ENCODE measurements at places on chromosomes 3 and 15.

DNA sequence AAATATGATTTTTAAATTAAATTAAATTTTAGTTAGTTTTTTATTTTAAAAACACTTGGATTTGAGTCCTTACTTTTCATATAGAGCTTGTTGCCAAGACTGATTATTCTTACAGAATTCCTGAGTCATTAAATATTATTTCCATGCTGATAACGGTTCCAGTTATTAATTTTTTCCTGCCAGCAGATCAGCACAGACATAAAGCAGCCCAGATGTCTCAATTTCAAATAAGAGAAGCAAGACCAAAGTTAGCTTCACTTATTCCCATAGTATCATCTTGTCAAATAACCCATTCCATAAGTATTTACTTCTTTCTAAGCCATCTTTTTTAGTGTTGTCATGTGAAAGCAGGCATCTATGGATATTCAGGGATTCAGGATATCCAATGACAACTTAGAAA lies 75.3 kb downstream of the SSR3 start:
- no peak for DNase-seq

GRCh38 chr3:133937061-133937686 lies 41.5 kb upstream of the RAB6B start:
- no peak for DNase-seq

GRCh38 chr3:146035366-146035765 lies 125.6 kb downstream of the PLOD2 start:
- no peak for DNase-seq

- no peak for DNase-seq
Observed at GRCh38 chr3:107938143-107938542, 152.7 kb downstream of the CD47 start.

DNA sequence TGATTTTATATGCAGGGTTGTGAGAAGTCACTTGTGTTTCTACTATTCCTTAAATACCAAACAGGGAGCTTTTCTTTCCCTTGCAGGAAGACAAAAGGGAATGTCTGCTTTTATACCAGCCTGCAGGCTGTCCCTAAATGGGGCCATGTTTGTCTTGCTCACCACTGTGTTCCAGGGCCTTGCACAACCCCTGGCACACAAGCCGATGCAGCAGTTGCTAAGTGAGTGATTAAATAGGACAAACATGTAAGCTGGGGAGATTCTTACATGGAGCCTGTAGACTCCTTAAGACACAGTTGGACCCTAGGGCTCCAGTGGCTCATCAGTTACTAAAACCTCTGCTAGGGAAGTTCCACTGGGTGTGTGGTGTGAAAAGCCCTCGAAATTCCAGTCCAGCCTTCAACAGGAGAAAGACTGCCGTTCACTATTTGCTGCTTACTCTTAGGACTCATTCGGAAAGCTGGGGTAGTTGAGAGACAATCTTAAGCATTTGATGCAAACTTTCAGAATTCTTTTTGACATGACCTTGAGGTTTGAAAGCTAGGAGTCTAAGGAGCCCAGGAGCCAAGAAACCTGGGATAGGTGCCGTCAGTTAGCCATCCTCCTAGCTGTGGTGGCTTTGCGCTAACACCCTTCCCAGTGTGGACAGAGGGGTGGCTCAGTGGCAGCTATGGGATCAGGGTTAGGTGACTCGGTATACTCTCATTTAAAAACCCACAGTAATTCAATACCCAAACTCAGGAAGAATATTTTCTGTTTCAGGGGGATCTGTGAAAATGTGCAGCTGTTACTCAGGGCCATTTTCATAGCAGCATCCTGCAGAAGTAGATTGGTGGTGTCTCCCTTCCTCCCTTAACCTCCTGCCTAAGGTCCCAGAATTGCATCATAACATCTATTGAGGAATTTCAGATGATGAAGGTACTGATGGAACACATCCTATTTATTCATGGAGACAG lies 39.1 kb downstream of the SYNM start:
- no peak for DNase-seq

DNA sequence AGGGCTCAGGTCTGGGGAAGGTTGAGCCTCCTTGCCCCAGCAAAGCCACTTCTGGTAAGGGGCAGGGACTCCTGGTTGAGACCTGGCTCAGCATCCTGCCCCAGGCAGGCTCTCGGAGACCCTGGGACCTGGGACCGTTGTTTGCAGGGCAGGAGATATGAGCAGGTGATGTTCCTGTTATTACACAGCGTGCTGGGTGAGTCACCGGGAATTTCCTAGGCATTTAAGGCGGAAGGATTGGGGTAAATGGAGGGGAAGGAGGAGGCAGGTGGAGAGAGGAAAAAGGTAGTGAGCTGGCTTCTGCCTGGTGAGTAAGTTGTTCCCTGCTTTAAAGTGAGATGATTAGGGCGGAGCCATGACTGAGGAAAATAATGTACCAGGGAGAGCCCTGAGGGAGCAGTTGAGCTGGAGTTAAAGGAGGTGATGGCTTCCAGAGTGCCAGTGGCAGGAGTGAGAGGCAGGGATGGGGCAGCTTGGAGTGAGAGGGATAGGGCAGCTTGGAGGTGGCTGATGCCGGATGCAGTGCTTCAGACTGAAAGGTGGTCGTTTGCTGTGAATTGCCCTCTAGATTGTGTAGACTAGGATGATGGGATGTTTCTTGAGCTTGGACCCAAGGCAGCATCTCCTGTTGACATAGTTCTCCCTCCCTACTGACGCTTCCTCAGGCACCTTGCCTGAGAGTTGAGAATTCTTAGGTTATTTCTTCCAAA lies 79.4 kb downstream of the AAGAB start:
- no peak for DNase-seq

GRCh38 chr3:189626286-189626685 lies 4.9 kb upstream of the TP63 start:
- DNase-seq: no peak

DNA sequence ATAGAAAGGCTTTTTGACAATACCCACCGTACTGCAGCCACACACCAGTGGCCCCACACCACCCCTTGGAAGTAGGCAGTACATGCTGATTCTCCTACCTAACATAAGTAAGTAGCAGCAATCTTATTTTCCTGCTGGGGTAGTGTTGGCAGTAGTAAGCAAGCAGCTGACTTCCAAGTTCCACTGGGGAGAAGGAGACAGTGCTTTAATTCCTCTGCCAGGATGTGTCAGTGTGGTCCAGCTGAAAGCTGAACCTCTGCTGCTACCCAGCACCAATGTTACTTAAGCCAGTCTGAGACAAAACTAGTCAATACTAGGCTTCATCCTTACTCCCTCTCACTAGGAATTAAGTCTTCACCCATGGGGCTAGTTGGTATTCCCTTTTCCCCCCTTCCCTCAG lies 74.7 kb downstream of the DZIP3 start:
- no peak for DNase-seq

GRCh38 chr3:153284282-153284938 lies 122.4 kb downstream of the RAP2B start:
- DNase-seq: no peak

GRCh38 chr3:66253790-66254620 lies 33.2 kb downstream of the SLC25A26 start:
- no peak for DNase-seq

- DNase-seq: no peak
Observed at GRCh38 chr3:77800893-77801292, 761.0 kb downstream of the ROBO2 start.

DNA sequence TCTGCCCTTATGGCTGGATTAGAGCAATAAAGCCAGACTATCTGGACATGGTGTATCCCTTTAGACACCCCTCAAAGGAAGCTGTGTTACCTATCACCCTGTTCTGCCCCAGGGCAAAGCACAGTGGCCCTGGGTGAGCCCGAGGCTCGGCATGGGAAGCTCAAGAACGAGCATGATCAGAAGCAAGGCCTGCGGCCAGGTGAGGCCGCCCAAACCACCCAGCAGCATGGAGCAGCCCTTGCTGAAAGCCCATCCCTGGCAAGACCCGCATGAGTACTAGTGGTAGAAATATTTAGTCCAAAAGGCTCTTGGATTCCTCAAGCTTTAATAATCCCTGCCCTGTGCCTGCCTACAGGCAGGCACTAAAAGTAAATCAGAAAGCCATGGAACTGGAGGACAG lies 261.1 kb downstream of the MEX3B start:
- DNase-seq: no peak

- no peak for DNase-seq
Observed at GRCh38 chr3:103127737-103128136, 692.9 kb downstream of the ZPLD1 start.

GRCh38 chr3:191019855-191020254 lies 157.4 kb upstream of the GMNC start:
- DNase-seq: no peak

DNA sequence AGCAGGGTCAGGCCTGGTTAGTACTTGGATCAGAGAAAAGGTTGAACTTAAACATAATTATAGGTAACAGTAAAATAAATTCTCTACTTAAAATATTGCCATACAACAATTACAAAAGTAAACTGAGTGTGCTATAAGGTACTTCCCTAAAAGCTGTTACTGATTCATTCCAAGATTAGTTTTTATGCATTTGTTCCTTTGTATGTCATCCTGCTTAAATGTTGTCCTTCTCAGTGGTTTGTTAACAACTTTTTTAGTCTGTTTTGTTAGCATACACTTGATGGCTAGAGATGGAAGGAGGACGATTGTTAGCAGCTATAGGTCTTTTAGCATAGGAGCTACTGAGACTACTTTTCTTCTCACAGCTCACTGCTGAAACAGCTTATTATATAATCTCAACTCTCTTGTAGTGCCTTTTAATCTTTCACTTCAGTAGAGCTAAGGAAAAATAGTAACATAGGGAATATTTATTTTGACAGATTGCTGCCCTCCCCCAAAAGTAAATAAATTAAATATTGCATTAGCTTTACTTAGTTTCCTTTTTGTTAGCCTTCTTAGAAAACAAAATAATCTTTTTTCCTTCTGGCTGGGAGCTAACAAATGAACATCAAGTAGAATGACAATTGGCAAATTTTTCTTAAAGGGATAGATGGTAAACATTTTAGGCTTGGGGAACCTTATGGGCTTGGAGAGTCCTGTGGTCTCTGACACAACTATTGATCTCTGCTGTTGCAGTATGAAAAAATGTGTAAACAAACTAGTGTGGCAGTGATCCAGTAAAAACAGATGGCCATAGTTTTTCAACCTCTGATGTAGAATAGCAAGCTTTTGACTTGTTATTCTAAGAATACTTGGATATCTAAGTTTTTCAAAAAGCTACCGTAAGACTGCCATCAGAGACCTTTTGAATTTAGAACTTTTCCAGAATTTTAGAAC lies 39.5 kb downstream of the USP8 start:
- peak; percentile 6 for DNase-seq

- DNase-seq: no peak
Observed at GRCh38 chr15:33215941-33216872, 21.7 kb upstream of the FMN1 start.

- no peak for DNase-seq
Observed at GRCh38 chr3:192061426-192061825, 600.5 kb downstream of the PYDC2 start.

DNA sequence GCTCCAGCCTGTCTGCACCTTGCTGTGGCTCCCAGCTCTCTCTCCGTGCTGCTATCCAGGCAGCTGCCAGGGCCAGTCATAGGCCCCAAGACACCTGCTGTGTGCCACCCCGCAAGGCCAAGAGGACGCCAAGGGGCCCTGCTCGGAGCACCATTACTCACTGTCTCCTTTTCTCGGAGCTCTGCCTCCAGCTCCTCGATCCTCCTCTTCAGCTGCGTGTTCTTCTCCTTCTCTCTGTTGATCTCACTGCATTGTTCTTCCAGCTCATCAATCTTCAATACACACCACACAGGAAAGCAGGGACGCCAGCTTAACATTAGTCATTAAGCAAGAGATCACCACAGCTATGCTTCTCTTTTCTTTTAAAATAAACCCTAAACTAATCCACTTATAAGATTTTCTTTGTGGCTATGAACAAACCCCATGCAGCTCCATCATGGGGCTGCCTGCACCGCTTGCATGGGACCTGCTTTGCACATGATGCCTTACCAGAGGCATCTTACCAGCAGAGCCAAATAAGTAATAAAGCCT lies 42.6 kb downstream of the WHAMM start:
- no peak for DNase-seq

GRCh38 chr15:45498701-45499100 lies 23.9 kb downstream of the SLC30A4 start:
- DNase-seq: no peak

DNA sequence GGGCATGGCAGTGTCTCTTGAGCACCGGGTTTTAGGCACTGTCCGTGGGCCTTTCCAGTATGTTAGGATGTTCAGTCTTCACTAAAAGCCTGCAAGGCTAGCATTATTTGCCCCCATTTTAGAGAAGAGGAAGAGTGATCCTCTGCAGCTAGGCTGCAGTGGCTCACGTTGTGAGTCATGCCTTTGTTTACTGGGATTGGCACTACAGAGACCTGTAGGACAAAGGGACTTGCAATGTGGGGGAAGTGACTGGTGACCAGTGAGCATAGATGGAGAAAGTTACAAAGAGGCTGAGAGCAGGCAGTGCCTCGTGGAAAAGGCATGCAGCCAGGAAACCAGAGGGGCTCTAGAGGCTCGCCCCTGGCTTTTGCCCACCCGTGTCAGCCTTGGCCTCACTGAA lies 26.8 kb upstream of the CPNE9 start:
- no peak for DNase-seq

DNA sequence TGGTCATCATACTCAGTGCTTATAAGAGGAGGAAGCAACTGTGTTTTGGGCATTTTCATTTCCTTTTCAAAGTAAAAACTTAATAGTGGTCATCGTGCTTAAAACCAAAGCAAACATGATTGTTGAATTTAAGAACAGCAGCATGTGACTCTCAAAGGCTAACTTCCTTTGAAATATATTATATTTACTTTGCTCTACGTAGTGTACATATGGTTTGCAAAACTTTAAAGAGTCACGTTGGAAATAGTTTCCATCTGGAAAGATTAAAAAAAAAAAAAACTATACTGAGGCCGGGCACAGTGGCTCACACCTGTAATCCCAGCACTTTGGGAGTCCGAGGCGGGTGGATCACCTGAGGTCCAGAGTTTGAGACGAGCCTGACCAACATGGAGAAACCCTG lies 367.9 kb upstream of the BCHE start:
- no peak for DNase-seq

DNA sequence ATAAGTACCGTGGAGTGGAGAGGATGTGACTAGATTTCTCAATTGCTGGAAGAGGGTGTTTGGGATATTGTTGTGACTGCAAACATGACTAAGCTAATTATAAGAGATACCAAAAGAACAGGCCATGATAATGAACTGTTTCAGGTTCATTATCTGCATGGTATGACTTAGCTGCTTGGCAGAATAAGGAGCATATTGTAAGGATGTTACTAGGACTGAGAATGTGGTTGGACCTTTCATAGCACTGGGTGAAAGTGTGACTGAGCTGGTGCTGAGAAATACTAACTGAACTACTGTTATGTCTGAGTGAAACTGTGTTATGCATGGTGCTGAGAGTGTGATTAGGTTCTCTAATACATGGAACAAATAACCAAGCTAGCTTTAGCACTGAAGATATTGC lies 11.0 kb downstream of the SCN10A start:
- DNase-seq: no peak

GRCh38 chr3:176867681-176868663 lies 329.3 kb downstream of the TBL1XR1 start:
- DNase-seq: no peak

GRCh38 chr15:92840149-92840548 lies 60.0 kb upstream of the CHD2 start:
- no peak for DNase-seq
